Cardiac fibroblast (primary cell): ENCODE measurements at places on chromosomes 4 and X.

DNA sequence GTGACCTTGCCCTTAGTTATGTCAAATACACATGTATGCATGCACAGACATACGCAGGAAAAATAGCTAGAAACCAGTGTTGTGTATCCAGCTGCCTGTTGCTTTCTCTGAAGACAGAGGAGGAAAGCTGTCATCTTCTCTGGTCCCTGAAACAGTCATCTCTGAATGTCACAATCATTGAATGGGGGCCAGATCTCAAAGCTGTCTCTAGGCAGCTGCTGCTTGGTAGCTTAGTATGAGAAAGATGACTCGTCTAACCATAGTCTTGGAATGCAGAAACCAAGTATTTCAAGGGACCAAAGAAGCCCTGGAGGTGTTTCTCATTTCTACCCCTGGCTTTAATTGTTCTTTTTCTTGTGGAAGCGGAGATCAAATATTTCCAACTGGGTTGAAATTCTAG, 4.0 kb downstream of the GRIA3 start:
- DNase-seq: no peak

- DNase-seq: peak; percentile 97
These were observed 48.5 kb downstream of the PRPS1 start for GRCh38 chrX:107676559-107677378.

GRCh38 chrX:114178126-114178525, 405.8 kb upstream of the HTR2C start:
- no peak for DNase-seq

- no peak for DNase-seq
These were observed 147.3 kb downstream of the HS6ST2 start for GRCh38 chrX:132810964-132811712.
